ENCODE measurements at places on chromosomes 12 and 14.

- no peak for DNase-seq
Observed at GRCh38 chr12:12663644-12664294, 32.2 kb downstream of the GPR19 start.

DNA sequence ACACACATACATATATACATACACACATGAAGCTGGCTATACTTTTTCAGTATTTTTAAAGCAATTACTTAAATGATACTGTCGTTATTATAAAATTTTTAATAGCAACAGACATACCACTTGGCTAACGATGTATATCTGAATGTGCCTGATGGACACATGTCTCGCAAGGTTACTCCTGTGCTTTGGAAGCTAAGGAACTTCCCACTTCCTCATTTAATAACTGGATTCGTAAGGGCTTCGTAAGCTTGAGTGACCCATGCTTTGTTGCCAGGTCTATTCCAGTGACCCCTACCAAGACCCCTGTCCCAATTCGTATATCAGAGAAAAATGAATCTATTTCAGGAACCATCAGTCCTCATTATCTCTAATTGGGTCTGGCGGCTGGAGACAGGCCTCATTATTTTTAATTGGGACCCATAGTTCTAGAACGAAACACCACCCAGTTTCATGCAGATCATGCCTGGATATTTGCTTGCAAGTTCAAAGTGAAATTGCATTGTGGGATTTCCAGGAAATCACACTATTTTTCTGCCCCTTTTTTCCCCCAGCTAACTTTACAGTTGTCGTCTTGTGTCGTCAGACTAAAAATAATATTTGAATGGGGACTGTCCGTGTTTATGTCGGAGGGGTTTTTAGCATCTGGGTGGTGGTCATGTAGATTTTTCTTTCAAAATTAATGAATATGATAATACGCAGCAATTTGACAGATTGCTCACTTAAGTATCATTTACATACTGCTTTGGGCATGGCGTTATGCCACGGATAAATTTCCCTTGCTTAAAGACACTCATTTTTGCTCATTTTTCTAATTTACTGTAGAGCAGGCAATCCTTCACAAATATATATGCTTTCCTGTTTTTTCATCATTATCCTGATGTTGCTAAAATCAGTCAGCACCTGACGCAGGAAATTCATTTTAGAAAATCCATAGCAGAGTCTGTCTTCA, 17.1 kb upstream of the MYO1H start:
- DNase-seq = no peak

DNA sequence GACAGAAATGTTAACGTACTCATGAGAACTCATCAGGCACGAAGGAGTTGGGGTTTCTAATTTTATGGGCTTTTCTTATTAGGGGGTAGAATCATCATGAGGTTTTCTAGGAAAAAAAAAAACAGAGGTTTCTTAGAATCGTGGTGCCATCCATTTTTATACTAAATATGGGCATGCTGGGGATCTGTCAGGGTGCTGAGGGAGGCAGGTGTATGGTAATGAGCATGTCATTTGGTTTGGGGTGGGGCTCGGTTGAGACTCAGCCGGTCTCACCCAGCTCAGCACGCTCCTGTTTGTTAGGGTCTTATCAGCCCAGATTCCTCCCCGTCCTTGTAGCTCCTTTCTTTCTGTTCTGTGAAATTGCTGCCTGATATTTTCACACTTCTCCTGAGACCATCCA, 98.2 kb downstream of the DICER1 start:
- DNase-seq = no peak

- no peak for DNase-seq
Observed at GRCh38 chr12:117749431-117749830, 219.4 kb downstream of the KSR2 start.

GRCh38 chr12:89756585-89757398, 48.2 kb upstream of the ATP2B1 start:
- peak; percentile 66 for DNase-seq

DNA sequence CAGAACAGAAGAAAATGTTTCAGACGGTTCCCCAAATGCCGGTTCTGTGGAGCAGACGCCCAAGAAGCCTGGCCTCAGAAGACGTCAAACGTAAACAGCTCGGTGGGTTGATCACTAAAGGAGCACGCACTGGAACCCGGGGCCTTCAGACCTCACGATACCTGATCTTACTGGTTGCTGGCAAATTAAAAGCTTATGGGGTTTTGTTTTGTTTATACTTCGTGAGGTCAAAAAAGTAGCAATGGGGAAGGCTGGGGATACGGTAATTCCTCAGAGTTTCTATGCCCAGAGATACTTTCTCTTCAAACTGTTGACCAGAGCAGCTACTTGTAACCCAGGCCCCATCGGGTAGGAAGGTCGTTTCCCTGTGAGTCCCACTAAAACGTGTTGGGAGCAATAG, 1.7 kb downstream of the CDKN1B start:
- DNase-seq = no peak

GRCh38 chr14:88562532-88562830, 356 bp upstream of the ZC3H14 start:
- no peak for DNase-seq

- DNase-seq = no peak
Observed at GRCh38 chr12:51382173-51382572, 9.0 kb downstream of the GALNT6 start.

DNA sequence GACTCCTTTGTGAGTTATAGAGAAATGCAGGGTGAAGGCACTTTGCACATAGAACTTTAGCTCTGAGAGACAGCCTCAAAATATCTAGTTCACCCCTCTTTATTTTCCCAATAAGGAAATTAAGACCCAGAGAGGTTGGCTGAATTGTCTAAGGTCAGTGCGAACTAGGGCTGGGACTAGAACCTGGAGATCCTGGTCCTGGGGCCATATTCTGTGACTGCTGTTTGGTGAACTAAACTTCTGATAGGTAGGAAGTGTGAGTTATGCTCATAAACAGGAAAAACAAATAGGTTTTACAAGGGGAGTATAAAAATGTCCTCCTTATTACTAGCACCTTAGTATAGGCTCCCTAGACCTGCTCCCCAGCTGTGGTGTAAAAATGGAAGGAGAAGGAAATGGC, 53.9 kb downstream of the DAD1 start:
- DNase-seq = no peak

- DNase-seq = no peak
Observed at GRCh38 chr14:98227000-98227726, 1044.8 kb downstream of the BCL11B start.

GRCh38 chr12:123659996-123660727, 10.8 kb upstream of the TCTN2 start:
- DNase-seq = peak; percentile 85

- no peak for DNase-seq
Observed at GRCh38 chr12:103369929-103370328, 125.8 kb downstream of the C12orf42 start.

- DNase-seq = no peak
Observed at GRCh38 chr12:43104494-43104893, 447.5 kb downstream of the ADAMTS20 start.

- no peak for DNase-seq
Observed at GRCh38 chr14:64110802-64111201, 183.4 kb downstream of the ESR2 start.

GRCh38 chr12:88518863-88519403, 61.3 kb downstream of the KITLG start:
- DNase-seq = no peak

GRCh38 chr12:3641428-3642018, 111.4 kb downstream of the CRACR2A start:
- peak; percentile 78 for DNase-seq

DNA sequence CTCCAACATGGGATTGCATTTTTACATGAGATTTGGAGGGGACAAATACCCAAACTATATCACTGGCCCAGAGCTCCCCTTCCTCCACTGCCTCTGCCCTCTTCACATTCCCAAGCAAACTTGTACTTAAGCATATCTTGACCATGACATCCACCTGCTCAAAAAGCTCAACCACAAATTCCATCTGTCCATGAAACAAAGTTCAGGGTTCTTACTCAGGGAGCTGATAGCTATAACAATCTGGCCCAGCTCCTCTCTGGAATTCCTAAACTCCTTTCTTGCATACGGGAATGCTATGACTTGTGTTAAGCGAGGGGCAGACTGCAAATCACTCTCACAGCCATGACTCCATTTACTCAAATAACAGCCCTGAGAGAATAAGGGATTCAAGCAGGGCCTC, 152.1 kb downstream of the GALC start:
- no peak for DNase-seq

DNA sequence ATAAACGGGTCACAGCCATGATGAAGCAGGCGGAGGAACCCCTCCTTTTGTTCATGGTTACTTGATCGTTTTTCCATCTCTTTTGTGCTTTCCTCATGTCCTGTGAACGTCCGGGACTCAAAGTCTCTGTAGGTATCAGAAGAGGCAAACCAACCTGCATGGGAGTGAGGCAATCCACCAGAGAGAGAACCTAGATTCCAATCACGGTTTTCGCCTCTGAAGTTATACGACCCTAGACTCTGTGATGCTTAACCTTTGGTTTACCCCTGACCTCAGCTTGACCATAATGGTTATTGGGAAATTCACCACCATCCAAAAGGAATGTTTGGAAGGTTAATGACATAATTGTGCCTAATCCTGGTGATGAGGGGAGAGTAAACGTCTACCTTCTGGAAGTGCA, 186.8 kb upstream of the PRICKLE1 start:
- DNase-seq = no peak

DNA sequence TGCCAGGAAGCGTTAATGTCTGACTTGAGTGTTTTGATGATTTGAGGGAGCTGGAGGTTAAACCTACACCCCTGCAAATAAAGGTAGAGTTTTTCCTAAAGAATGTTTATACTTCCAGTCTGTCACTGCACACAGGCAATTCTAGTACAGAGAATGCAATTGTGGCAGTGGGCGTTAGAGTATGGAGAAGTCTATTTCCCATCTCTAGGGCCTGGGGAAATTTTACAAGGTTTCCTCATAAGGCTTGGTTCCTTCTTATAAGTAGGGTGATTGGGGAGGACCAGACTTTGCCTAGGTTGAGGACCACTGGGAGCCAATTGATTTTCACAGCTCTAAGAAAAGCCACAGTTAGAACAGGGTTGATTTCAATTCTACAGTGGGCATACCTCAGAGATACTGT, 44.3 kb downstream of the IFNG start:
- DNase-seq = no peak

DNA sequence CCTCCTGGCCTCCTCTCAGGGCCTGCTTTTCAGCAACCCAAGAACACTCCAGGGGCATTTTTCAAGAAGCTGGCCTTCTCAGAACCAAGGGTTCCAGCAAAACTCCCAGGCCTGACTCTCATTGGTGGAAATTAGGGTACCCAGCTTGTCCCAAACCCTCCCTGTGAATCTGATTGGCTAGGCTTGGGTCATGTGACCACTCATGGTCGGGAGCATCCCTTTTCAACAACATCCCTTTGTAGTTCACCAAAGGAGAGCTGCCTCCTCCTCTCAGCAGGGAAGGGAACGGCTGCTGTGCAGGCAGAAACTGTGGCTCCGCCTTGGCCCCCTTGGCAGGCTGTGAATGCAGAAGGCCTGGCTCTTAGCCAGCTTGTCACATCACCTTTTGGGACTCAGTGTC, 94.5 kb downstream of the AACS start:
- no peak for DNase-seq

- DNase-seq = no peak
Observed at GRCh38 chr12:85985996-85986395, 111.9 kb downstream of the NTS start.

GRCh38 chr12:76489737-76490136, 69.8 kb downstream of the OSBPL8 start:
- DNase-seq = no peak

- no peak for DNase-seq
Observed at GRCh38 chr14:81301371-81301770, 80.6 kb upstream of the GTF2A1 start.

DNA sequence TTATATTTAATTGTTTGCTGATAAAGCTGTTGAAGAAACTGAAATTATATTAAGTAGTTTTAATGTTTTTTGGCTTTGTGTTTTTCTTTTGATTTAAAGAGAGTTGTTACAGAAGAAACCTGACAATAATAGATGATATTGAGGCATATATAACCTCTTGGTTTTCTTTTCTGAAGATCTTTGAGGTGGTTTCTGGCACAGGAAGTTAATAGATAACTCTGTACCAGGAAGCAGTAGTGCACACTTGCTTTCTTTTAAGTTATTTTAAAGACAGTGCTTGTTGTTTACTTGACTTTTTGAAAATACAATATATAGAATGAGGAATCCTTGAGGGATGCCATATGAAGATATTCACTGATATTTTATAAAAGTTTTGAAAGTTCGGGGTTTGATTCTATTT, 209.0 kb upstream of the FBXO33 start:
- DNase-seq = no peak

DNA sequence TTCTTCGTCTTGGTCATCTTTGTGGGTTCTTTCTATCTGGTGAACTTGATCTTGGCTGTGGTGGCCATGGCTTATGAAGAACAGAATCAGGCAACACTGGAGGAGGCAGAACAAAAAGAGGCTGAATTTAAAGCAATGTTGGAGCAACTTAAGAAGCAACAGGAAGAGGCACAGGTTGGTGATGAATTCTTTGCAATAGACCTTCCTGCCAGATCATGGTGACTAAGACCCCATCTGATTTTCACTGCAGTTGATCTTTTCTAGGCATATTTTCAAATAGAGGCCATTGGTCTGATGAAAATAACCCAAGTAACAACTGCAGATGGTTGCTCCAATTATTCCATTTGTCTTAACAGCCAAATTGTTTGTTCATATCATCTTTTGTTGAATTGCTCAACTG, 114.4 kb downstream of the SCN8A start:
- DNase-seq = no peak

GRCh38 chr12:20187456-20187855, 180.9 kb upstream of the PDE3A start:
- no peak for DNase-seq

GRCh38 chr12:6952863-6953441, 1.8 kb downstream of the PTPN6 start:
- DNase-seq = no peak

- DNase-seq = no peak
Observed at GRCh38 chr14:77478796-77479195, 19.8 kb downstream of the ISM2 start.

Data from hepatic stellate cell (primary cell).